Caudate nucleus (tissue), 63 donors: ENCODE measurements at places on chromosomes 1 and 21.

- no peak for DNase-seq
These were observed 192.5 kb downstream of the HLX start for GRCh38 chr1:221071777-221072176.

- DNase-seq = no peak
These were observed 31.0 kb upstream of the BEND5 start for GRCh38 chr1:48807554-48808260.

DNA sequence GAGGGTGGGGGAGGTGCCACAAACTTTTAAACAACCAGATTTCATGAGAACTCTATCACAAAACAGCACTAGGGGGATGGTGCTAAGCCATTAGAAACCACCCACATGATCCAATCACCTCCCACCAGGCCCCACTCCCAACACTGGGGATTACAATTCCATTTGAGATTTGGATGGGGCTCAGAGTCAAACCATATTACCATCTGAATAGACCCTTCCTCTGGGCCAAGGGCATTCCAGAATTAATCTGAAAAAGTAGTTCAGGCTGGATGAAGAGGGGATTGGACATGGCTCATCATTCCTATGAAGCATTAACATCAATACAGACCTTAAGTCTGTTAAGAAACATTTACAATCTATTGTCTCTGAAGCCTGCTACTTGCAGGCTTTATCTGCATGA lies 149.9 kb upstream of the DNAH14 start:
- no peak for DNase-seq

DNA sequence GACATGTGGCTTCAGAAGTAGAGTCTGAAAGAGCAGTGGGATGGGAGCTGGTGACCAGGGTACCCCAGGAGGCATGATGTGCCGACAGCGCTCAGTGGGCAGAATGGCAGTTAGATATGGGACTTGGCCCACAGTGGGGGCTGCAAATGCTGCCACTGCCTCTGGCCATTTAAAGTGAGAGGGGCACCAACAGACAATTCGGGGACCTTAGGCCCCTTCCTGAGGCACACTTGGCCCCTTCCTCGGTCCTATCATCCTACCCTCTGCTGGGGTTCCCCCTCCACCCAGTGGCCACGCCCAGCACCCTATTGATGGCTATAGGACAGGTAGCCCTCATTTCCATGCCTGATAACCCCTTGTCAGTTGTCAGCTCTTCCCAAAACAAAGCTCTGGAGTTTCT lies 36.6 kb upstream of the EPHA8 start:
- no peak for DNase-seq

GRCh38 chr1:18947570-18947969 lies 8.9 kb downstream of the IFFO2 start:
- DNase-seq = peak; percentile 39

DNA sequence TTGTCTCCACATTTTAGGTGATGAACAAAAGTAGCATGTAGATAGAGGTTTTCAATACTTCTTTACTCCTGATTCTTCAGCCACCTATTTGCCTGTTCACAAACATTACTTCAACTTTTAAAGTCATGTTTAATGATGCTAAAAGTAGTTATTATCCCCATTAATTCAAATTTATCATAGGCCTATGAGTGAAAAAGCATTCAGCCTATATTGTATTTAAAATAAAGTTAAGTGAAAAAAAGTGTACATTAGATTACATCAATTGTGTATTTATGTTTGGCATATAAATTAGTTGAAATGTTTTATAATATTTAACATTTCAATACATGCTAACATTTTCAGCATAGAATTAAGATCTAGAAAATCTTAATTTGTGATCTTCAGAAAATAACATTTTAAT lies 10.5 kb downstream of the CDKN2C start:
- no peak for DNase-seq

- no peak for DNase-seq
These were observed 148.9 kb upstream of the VANGL1 start for GRCh38 chr1:115492880-115493279.

- DNase-seq = no peak
These were observed 197.7 kb downstream of the DENND1B start for GRCh38 chr1:197577580-197577979.

- no peak for DNase-seq
These were observed 396 bp downstream of the ELAVL4 start for GRCh38 chr1:50109116-50109515.

- DNase-seq = no peak
These were observed 4.2 kb upstream of the BSDC1 start for GRCh38 chr1:32398401-32398800.

GRCh38 chr1:197806718-197807117 lies 31.4 kb upstream of the DENND1B start:
- no peak for DNase-seq

DNA sequence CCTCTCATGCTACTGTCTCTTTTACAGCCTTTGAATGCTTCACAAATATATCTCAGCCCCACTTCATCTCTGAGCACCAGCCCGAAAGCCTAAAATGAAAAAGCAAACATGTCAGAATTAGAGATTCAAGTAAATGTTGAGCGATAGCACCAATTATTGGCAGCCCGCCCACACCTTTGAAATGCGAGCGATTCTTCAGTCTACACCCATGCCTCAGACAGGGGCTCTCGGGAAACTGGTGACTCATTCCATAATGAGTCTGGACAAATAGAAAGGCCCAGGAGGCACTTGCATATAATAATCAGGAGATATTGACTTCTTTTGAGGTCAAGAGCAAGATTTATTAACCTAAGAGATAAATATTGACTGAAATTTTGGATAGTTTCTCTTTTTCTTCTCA lies 487.3 kb upstream of the PTBP2 start:
- no peak for DNase-seq

GRCh38 chr1:225811622-225812487 lies 1.9 kb downstream of the EPHX1 start:
- DNase-seq = no peak

DNA sequence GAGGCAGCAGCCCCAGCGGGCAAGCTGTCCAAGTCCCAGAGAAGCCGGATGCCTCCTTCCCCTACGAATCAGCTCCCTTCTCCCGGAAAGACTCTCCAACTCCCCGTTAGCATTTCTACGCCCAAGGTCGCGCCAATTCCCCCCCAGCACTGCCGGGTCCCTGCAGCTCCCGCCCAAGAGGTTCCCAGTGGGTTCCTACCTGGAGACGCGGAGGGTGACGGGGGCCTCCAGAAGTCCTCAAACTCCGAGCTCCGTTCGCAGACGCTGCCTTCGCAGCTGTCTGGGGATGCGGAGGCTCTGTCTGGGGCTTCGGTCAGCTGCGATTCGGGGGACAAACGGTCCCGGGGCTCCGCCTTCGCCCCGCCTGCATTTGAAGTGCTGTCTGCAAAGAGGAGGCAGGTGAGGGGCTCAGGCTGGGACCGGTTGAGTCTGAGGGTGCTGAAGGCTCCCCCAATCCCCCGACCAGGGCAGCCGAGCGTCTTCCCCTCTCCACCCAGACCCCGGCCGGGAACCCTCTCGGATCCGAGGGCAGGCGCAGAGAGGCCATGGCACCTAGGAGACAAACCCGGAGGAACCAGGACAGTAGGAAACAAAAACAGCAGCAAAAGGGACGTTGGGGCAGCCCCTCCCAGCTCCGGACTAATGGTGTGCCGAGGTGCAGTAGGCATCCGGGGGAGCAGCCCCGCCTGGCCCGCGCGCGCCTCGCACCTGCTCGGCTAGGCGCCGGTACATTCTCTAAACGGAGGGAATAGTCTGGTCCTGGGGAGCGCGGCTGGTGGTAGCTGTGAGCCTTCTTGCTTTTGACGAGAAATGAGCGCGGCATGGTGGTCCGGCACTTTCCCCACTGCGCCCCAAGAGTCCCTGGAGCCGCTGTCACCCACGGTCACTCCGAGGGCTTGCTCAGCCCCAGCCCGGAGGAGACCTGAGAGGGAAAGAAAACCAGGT lies 3.8 kb downstream of the GFI1 start:
- DNase-seq = no peak

- DNase-seq = no peak
These were observed 7.8 kb downstream of the ETS2 start for GRCh38 chr21:38813547-38813946.

DNA sequence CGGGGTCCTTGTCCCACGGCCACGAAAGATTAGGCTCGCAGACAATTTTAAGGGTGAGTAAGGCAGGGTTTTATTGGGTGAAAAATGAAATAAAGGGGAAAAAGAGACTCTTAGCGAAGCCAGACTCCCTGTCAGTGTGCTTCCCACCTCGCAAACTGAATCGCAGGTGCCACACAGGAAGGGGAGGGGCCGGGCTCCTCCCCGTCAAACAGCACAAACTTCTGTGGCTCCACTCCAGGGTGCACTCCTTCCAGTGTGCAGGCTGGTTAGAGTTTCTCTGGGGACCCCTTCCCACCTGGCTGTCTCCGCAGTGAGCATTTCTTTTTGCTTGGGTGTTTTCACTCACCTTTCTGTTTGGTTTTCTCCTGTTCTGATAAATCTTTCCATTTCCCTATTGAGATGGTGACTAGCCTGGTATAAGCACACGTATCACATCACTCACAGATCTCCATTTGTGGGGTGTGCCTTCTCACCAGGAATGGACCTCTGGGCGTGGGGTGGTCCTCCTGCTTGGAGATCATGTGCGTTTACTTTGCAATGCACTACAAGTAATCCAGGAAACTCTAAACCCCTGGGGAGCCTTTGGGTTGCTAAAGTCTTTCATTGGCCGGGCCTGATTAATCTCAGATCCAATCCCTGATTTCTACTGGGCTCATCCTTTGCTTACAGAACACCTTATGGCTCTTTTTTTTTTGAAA lies 37.6 kb upstream of the GALNT2 start:
- DNase-seq = no peak

DNA sequence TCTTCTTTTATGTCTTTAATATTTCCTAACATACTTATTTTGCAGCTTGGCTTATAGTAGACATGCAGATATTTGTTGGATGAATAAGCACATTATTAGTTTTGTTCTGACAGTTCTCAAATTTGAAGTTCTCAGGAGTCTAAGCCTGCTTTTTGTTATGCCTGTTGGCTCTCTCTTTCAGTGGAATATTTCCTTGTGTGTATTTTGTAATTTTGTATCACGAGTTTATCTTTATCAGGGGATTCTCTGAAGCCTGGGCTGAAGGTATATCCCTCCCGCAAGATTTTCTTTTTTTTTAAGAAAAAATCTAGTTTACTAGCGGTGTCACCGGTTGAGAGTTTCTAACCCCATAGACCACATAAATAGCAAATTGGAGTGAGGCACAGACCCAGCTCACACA lies 105.9 kb downstream of the RGL1 start:
- DNase-seq = no peak

DNA sequence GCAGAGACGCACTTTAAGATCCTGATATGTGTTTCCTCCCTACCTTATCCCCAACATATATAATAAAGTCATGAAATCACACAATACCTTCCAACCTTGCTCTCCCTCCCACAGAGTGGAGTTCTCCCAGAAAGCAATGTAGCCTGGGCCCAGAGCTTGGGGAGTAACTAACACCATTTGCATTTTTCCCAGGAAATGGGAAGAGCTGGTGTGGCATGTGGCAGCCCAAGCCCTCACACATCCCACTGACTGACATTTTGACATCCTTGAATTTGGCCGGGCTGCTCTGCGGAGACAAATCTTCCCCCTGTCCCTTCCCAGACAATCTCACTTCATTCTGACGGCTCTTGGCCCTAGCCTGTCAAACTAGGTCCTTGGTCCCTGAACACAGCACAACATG lies 37.0 kb upstream of the ATP2B4 start:
- no peak for DNase-seq

DNA sequence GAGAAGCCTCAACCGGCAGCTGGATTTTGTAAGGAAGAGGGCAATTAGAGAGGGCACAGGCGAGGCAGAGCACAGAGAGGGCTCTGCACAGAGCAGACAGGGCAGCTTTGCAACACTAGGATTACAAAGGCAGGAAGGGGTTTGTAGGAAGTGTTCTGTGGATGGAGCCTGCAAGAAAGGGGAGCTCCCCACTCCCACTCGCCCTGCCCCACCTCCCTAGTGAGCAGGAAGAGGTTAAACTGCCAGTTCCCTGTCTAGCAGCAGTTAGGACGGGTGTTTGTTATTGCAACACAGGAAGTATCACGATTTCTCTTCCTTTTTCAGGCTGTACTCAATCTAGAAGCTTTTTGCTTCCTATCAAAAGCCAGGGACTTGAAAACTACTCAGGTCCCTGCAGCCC lies 63.3 kb upstream of the LRRC8D start:
- DNase-seq = no peak

GRCh38 chr1:103180660-103181059 lies 72.3 kb upstream of the COL11A1 start:
- no peak for DNase-seq

- no peak for DNase-seq
These were observed 20.7 kb downstream of the SH3BP5L start for GRCh38 chr1:248804771-248805681.

DNA sequence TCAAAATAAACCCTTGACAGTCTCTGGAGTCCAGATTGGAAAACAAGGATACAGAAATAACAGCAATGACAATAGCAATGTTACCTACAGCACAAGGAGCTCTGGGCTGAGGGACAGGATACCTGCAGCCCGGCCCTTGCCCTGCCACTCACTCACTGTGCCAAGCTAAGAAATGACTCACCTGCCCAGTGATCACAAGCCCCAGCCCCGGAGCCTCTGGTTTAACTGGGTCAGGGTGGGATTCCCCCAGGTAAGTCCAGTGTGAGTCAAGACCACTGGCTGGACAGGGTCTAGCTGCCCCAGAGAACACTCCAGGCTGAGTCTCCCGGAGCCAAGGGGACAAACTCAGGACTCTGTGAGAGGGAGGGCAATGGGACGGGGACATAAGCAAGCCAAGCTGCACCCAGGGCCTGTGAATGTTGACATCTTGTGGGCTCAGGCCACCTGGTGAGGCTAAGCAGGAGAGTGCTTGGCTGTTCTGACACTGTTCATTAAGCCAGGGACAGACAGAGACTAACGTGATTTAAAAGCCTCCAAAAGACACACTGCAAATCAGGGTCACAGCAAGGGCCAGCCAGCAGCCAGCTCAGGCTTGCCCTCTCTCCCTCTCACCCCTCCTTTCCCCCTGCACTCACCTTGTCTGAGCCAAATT lies 64.1 kb downstream of the MIS18A start:
- DNase-seq = no peak

DNA sequence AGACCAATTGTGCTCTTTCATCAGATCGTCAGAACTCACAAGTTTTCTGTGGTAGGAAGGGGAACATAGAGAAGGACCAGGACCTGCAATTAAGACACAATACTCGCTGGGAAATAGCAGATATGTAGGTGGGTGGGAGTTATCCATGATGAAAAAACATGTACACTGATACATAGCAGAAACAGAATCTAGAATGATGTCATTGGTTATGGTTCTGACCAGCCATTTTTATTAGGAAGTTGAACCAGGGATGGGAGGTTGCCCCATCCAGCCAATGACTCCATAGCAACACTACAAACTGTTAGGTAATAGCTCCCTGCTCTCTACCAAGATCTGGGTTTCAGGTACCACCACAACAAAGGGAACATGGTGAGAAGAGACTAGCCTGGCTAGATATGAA lies 393.5 kb upstream of the PBX1 start:
- no peak for DNase-seq

- DNase-seq = no peak
These were observed 58.2 kb upstream of the SLC45A1 start for GRCh38 chr1:8259498-8260290.

DNA sequence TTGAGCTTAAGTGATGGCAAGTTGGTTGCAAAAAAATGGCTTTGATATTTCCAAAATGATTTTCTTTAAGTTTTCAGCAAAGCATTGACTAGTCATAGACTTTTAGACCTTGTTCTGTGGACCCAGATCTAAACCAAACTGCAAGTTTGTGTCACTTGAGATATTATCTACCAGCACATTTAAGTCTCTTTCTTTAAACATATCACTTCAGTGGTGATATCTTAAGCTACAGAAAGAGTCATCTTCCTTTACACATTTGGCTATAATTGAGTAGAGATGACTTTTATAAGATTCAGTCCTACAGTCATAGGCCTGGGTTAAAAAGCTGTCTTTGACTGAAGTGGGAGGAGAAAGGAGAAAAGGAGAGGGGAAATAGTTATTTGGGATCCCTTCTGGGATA lies 95.2 kb downstream of the RUNX1 start:
- no peak for DNase-seq
